ENCODE measurements at places on chromosomes 1 and 21. TPM values are rescaled to one million over a fixed set of nuclear protein-coding genes. Genes with fewer than 3 reads are reported as not detected.

- DNase-seq: no peak
Observed at GRCh38 chr1:90940746-90941145, 81.1 kb downstream of the ZNF644 start.

DNA sequence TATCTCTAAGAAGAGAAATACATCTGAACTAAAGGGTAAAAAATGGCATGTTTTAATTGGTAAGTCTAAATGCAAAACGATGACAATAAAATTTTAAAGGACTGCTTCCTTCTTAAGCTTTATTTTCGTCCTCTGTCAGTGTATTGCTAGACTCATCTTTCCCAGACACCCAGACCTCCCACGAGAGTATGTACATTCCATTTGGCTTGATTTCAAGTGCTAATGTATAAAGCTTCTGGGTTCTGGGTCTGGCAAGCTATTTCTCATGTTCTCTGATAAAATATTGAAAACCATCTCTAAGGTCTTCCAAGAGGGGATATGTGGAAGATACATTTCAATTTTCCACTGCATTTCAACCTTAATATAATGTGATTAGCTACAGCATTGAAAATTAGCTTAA is 24.6 kb upstream of the SLC2A1 start:
- no peak for DNase-seq

TTLL10 gene
- not detected for total RNA-seq

FCRL5 gene
- not detected for total RNA-seq
